ENCODE measurements at places on chromosomes 4 and X.

GRCh38 chr4:55218041-55218440, 92.6 kb upstream of the KDR start:
- no peak for DNase-seq
- H3K27ac ChIP-seq, result no peak overlapping the region
- H3K4me1 ChIP-seq, result no peaks in the 10 kb centered on the region

- no peak overlapping the region for H3K4me3 ChIP-seq
- H3K27ac ChIP-seq, result no peak overlapping the region
- H3K36me3 ChIP-seq, result no peaks in the 10 kb centered on the region
- no peaks in the 10 kb centered on the region for H3K27me3 ChIP-seq
- H3K4me1 ChIP-seq, result no peaks in the 10 kb centered on the region
Observed at GRCh38 chrX:18010253-18010652, 149.2 kb upstream of the RAI2 start.

- no peak overlapping the region for H3K4me3 ChIP-seq
- no peaks in the 10 kb centered on the region for H3K27me3 ChIP-seq
- no peaks in the 10 kb centered on the region for H3K4me1 ChIP-seq
- H3K27ac ChIP-seq, result no peak overlapping the region
Observed at GRCh38 chr4:138334346-138335016, 92.3 kb upstream of the SLC7A11 start.

- H3K27ac ChIP-seq, result peak overlapping the region; percentile 80
- no peak for DNase-seq
- H3K36me3 ChIP-seq, result peaks cover 10% of the 10 kb centered on the region
- no peaks in the 10 kb centered on the region for H3K27me3 ChIP-seq
- no peak overlapping the region for H3K4me3 ChIP-seq
- peaks cover 61% of the 10 kb centered on the region for H3K4me1 ChIP-seq
Observed at GRCh38 chr4:184397516-184398163, 76.7 kb downstream of the IRF2 start.

DNA sequence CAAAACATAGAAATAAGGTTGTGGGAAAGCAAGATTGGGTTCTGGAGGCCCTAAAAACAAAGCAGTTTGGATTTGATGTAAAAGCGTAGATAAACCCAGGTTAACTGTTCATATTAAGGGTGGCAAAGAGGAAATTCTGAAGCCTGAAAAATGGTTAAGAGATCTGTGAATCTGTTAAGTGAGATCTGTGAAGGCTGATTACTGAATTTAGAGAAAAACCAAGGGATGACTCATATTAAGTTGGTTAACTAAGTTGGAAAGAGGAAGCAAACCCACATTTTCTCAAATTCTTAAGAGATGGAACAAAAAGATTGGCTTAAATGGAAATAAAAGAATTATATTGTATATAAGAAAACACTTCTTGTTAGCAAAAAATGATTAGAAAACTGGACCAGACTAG, 22.8 kb downstream of the GPAT3 start:
- DNase-seq, result no peak
- H3K36me3 ChIP-seq, result no peaks in the 10 kb centered on the region
- H3K27me3 ChIP-seq, result no peaks in the 10 kb centered on the region
- peaks cover 44% of the 10 kb centered on the region for H3K4me1 ChIP-seq

DNA sequence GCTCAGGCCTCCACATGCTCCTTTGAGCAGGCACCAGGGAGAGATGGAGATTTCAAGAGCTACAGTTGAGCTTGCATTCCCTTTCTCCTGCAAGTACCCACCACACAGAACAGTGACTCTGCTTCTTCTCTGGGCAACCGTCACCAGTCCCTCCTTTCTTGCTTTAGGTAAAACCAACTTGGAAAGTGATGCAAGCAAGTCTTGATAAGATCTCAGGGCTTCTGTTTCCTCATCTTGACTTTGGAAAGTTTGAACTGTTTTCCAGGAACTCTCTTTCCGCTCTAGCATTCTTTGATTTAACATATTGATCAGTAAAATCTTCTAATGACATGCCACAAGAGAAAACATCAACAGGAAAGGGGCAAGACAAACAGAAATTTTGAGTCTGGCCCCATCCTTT, 73.7 kb downstream of the USP46 start:
- no peaks in the 10 kb centered on the region for H3K27me3 ChIP-seq
- DNase-seq, result no peak
- no peaks in the 10 kb centered on the region for H3K4me1 ChIP-seq

GRCh38 chr4:127870688-127871087, 10.0 kb upstream of the PLK4 start:
- H3K27me3 ChIP-seq, result no peaks in the 10 kb centered on the region
- DNase-seq, result no peak
- H3K36me3 ChIP-seq, result no peaks in the 10 kb centered on the region
- H3K4me1 ChIP-seq, result no peaks in the 10 kb centered on the region
- no peak overlapping the region for H3K27ac ChIP-seq

DNA sequence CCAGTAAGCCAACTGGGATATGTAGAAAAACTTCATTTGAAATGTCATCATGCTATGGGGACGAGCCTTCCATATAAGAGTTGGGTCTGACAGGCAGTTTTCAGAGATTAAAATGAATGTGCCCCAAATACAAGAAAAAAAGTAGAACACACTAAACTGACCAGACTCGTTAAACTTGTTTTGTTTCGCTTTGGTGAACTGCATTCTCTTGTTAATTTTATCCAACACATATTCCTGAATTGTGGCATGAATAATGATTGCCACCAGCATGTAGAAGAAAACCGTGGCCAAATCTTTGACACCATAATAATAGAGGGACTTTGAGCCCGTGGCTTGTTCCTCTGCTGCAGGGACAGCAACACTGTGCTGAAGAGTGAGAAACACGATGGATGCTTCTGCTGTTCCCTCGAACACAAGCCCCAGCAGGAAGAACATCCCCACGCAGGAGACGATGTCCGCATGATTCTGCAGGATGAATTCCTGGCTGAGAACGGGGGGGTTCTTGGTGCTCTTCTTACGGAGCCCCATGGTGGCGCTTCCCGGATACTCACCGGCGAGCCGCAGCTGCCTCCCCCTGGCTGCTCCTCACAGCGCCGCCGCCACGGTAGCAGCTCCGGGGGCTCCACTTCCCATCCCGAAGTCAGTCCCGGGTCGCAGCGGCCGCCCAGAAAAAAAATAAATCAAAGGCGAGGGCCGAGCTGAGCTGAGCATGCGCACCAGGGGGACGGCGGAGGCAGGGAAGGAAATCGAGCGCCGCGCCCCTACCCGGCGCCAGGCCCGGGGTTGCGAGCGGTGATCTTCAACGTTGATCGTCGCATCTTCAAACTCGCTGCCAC, at the start of gene TRAM1L1:
TRAM1L1 (minus strand) TSS at position 711 of the 836 bp plus-strand sequence; CDS start at position 528, 183 bp downstream.
- H3K27ac ChIP-seq, result no peak within 1 kb of the TSS
- H3K27me3 ChIP-seq, result peaks cover 3% of the 10 kb centered on the region
- no peaks in the 10 kb centered on the region for H3K4me1 ChIP-seq
- no peak for DNase-seq

- no peaks in the 10 kb centered on the region for H3K27me3 ChIP-seq
- peak overlapping the region; percentile 64 for H3K27ac ChIP-seq
- DNase-seq, result no peak
Observed at GRCh38 chrX:67720344-67720743, 176.5 kb downstream of the AR start.

DNA sequence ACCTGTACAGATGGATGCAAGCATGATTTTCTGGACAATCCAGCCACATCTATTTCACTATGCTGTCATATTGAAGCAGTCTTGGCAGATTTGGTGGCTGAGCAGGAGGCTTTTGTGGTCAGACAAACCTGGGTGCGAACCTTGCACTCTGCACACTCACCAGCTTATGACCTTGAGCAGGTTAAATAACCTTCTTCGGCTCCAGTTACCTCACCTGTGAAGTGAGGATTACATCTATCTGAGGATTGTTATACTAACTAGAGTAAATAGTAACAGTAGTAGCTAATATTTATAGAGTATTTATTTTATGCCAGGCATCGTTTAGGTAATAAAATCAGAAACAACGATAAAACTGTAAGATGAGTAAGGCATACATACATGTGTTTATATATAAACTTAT, 150.0 kb downstream of the PPP3CA start:
- H3K27me3 ChIP-seq, result no peaks in the 10 kb centered on the region
- H3K4me3 ChIP-seq, result no peak overlapping the region
- no peak overlapping the region for H3K27ac ChIP-seq
- no peak for DNase-seq
- peaks cover 55% of the 10 kb centered on the region for H3K4me1 ChIP-seq

DNA sequence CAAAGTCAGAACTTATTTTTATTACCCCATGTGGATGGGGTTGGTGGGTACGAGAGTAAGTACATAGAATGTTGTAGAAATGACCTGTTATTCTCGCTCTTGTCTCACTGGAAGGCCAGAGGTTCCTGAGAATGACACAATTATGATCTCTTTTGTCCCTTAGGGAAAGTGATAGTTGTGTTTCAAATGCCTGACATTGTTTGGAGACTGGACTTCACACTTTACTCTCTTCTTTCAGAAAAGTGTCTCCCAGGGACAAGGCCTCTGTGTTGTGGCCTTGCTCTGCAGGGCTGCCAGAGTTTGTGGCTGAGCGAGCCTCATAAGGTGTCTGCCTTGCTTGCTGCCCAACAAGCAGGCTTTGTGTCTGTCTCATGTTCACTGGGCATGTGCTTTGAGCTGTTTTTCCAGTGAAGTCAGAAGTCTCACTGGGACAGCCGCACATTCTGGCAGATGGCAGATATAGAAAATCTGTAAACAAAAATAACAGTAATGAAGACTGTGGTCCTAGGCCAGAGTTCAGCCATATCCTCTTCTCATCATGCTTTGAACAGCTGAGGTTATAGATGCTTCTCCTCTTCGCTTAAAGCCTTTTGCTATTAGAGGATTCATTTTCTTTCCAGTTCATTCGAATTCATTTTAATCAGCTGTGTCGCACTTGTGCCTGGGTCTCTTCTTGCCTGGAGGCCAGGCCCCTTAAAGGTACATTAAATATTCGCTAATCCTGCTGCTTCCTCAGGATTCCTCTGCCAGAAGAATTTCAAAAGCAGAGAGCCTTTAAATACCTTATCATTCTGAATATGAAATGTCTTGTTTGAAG, 14.4 kb downstream of the PPEF1 start:
- H3K36me3 ChIP-seq, result no peaks in the 10 kb centered on the region
- H3K27me3 ChIP-seq, result no peaks in the 10 kb centered on the region
- peak overlapping the region; percentile 49 for H3K27ac ChIP-seq
- DNase-seq, result no peak
- no peaks in the 10 kb centered on the region for H3K4me1 ChIP-seq

DNA sequence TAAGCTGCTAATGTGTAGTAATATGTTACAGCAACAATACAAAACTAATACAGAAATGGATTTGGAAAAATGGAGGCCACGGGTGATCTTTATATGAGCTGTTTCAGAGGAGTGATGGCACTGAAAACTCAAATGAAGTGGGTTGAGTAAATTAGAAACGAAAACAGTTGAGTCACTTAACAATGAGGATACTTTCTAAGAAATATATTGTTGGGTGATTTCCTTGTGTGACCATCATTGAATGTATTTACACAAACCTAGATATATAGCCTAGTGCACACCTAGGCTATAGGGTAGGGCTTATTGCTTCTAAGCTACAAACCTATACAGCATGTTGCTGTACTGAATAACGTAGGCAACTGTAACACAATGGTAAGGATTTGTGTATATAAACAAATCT, 30.5 kb upstream of the DHX15 start:
- no peaks in the 10 kb centered on the region for H3K36me3 ChIP-seq
- H3K4me3 ChIP-seq, result no peak overlapping the region
- H3K27me3 ChIP-seq, result no peaks in the 10 kb centered on the region
- H3K4me1 ChIP-seq, result no peaks in the 10 kb centered on the region
- DNase-seq, result no peak

DNA sequence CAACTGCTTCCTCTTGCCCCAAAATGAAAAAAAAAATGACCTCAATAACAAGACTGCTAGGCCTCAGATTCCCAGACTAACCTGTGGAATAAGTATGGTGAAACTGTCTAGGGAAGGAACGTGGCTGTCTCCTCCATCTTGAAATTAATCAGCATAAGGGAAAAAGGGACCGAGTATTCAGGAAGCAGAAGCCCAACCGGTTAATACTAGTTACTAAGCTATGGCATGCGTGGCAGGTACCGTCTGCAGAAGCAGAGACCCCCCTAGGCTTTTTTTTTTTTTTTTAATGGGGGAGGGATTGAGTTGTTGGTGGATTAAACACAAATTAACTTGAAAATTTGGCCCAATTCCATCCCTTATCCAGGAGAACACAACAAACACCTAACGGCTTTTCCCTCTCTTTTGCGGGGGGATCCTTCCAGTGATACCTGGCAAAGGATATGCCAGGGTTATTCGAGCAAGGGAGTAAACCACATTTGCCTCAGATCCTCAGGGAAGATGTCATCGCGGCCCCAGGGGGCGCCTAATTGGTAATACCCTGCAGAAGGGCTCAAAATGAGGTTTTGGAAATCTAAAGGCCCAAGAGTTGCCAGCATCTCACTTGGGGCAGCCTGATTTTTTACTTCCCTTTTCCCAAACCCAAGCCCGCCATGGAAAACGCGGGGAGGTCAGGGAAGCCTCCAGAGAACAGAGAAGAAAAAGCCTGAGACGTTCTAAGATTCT, 893 bp downstream of the RLIM start:
- peak overlapping the region; percentile 92 for H3K27ac ChIP-seq
- no peaks in the 10 kb centered on the region for H3K4me1 ChIP-seq
- H3K27me3 ChIP-seq, result no peaks in the 10 kb centered on the region
- no peaks in the 10 kb centered on the region for H3K36me3 ChIP-seq
- no peak for DNase-seq

GRCh38 chr4:110950731-110951130, 327.9 kb upstream of the PITX2 start:
- H3K27me3 ChIP-seq, result no peaks in the 10 kb centered on the region
- H3K36me3 ChIP-seq, result no peaks in the 10 kb centered on the region
- no peak overlapping the region for H3K4me3 ChIP-seq
- no peak for DNase-seq

Measured in gastrocnemius medialis (tissue), 4 donors.